ENCODE measurements at places on chromosomes 11 and 22.

- DNase-seq: no peak
Observed at GRCh38 chr11:117096201-117096991, 1.8 kb downstream of the SIK3 start.

- no peak for DNase-seq
Observed at GRCh38 chr11:65653229-65654225, 9.2 kb downstream of the RELA start.

DNA sequence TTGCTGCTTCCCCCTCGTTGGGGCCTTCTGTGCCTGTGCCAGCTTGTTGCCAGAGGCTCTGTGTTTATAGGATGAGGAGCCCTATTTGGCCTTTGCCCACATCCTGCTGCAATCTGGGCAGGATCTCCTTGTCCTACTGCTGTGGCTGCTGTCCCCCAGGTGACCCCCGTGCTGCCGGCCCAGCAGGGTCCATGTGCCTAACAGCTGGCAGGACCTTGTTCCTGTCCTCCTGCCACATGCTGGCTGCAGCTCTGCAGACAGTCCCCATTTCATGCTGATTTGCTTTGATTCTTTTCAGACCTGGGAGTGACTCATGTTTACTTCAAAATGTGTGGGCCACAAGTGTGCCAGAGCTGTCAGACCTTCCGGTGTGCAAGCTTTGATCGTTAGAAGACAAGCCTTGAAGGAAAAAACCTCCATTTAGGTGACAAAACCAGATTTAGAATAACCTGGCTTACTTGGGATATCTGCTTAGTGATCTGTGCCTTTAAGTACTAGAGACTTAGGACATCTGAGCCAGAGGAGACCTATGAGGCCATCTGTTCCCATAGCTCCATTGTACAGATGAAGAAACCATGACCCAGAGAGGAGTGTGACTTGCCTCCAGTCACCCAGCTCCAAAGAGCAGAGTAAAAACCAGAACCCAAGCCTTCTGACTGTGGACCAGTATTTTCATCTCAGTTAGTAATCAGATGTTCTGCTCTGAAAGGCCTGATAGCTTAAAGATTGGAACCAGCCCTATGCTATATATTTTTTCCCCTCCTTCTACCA, 11.1 kb downstream of the NAV2 start:
- DNase-seq: no peak

GRCh38 chr11:4891996-4892640, 10.4 kb downstream of the OR51T1 start:
- no peak for DNase-seq

DNA sequence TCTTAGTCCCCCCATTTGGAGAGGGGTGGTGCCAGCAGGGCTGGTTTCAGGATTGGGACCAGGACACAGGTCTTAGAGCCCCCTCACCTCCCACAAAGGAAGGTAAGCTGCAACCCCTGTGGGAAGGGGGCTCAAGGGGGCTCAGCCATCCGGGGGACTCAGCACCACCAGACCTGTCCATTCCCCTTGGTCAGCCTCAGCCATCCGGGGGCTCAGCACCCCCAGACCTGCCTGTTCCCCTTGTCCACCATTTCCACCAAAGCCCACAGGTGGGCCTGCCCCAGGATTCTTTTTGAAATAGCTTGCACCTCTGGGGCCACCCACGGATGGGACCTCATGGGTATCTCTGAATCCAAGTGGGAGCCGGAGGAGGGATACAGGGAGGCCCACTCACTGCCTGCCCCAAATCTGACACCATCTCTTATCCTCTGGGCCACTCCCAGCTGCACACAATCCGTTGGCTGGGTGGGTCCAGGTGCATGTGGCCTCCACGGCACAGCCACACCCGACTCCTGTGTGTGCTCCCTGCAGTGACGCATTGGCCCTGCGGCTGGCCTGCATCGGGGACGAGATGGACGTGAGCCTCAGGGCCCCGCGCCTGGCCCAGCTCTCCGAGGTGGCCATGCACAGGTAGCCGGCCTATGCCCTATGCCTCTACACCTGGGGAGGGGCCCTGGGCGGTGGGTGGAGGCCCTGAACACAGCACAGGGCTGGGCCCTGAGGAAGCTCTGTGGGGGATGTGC, 15.9 kb downstream of the MCAT start:
- no peak for DNase-seq

- DNase-seq: no peak
Observed at GRCh38 chr11:9660886-9661285, 3.0 kb upstream of the SWAP70 start.

DNA sequence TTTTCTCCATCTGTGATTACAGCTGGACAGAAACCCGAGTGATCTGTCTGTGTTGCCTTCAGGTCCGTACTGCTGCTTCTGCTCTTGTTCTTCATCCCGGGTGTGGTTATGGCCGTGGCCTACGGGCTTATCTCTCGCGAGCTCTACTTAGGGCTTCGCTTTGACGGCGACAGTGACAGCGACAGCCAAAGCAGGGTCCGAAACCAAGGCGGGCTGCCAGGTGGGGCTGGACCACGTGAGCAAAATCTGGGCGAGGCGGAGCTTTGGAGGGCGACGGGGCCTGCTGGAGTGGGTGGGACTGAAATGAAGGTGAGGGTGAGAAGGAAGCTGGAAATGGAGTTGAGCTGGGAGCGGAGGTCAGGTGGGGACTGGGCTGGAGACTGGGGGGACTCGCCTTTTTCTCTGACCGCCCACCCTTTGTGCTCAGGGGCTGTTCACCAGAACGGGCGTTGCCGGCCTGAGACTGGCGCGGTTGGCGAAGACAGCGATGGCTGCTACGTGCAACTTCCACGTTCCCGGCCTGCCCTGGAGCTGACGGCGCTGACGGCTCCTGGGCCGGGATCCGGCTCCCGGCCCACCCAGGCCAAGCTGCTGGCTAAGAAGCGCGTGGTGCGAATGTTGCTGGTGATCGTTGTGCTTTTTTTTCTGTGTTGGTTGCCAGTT, 11.1 kb downstream of the CCKBR start:
- DNase-seq: no peak

GRCh38 chr11:128937480-128937879, 5.2 kb downstream of the TP53AIP1 start:
- no peak for DNase-seq

DNA sequence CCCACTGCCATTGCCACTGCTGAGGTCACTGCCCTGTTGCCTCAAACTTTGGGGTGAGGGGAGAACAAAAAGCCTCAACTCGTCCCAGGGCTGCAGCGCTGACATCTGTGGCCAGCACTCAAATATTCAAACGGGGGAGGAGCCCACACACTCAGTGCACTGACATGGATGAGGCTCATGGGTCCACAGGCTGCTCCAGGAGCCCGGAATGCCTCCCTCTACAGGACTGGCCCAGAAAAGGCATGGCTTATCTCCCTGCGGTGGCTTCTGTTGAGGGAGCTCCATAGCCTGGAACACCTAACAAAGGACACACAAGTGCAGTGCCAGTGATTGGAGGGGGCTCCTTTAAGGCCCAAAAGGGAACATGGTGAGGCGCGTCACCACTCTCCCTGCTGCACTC, 341.1 kb upstream of the LUZP2 start:
- DNase-seq: no peak

DNA sequence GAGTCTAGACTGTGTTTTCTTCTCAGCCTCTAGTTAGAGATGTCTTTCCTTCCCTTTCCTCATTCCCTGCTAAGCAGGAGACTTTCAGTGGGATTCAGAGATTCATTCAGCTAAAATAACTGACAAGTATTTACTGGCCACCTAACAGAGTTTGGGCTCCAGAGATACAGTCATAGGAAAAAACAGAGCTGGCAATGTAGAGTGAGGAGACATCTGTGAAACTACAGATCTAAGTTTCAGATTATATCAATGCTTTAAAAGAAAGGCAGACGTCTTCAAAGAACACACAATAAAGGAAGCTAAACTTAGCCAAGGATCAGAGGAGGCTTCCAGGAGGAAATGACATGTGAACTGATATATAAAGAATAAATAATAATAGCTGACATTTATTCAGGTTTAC, 355.6 kb upstream of the DDI1 start:
- DNase-seq: no peak

GRCh38 chr22:46323162-46323561, 12.4 kb upstream of the TRMU start:
- DNase-seq: no peak

GRCh38 chr22:25448435-25449051, 115.9 kb upstream of the GRK3 start:
- no peak for DNase-seq

Measured in cortex of kidney (tissue), 1 donor.